Stimulated activated CD4-positive, alpha-beta T cell treated with anti-CD3 and anti-CD28 coated beads, Interleukin-12 subunit alpha, Interleukin-12 subunit beta, amount 100 ng/mL, for 4 hours (primary cell): ENCODE measurements at places on chromosomes 16 and 17.

DNA sequence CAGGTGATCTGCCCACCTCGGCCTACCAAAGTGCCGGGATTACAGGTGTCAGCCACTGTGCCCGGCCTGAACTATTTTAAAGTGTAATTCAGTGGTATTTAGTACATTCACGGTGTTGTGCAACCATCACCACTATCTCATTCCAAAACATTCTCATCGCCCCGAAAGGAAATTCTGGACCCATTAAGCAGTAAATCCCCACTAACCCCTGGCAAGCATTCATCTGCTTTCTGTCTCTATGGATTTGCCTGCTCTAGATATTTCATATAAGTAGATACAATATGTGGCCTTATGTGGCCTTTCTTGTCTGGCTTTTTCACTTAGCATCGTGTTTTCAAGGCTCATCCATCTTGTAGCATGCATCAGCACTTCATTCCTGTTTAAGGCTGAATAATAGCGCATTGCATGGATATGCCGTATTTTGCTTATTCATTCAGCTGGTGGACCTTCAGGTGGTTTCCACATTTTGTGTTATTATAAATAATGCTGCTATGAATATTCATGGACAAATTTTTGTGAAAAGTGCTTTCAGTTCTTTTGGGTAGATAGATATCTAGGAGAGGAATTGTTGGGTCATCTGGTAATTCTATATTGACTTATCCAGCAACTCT, 8.4 kb upstream of the HERPUD1 start:
- DNase-seq: no peak

- no peak for DNase-seq
Measured at GRCh38 chr17:61087024-61087423, 312.6 kb upstream of the TBX2 start.

DNA sequence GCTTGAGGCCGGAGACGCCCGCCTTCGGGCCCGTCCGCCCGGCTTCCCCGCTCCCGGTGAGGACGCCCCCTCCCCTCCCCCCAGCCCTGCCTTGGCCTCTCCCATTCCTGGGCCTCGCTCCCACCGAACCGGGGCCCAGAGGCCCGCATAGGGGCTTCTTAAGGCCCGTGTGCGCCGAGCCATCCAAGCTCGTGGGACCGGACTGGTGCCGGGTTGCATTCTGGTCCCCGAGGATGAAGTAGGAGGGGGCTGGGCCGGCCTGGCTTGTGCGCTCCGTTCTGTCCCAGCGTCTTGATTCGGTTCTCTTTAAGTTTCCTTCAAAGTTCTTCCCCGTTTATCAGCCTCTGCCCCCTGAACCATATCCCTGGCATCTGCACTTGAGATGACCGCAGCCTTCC, 488 bp downstream of the SENP3 start:
- DNase-seq: no peak

DNA sequence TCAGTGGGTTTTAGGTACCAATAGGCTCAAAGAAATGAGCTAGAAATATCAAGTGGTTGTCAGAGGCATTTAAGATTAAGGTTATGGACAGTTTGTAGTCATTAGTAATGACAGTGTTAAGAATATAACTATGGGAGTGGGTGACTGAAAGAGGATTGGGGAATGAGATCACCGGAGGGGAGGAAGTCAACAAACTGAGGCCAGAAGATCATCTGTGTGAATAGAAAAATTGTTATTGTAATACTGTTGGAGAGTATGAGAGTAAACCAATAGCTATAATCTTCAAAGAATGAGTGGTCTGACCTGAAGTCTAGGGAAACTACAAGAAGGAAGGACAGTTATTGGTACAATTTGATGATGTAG, 197.1 kb downstream of the TANC2 start:
- no peak for DNase-seq

DNA sequence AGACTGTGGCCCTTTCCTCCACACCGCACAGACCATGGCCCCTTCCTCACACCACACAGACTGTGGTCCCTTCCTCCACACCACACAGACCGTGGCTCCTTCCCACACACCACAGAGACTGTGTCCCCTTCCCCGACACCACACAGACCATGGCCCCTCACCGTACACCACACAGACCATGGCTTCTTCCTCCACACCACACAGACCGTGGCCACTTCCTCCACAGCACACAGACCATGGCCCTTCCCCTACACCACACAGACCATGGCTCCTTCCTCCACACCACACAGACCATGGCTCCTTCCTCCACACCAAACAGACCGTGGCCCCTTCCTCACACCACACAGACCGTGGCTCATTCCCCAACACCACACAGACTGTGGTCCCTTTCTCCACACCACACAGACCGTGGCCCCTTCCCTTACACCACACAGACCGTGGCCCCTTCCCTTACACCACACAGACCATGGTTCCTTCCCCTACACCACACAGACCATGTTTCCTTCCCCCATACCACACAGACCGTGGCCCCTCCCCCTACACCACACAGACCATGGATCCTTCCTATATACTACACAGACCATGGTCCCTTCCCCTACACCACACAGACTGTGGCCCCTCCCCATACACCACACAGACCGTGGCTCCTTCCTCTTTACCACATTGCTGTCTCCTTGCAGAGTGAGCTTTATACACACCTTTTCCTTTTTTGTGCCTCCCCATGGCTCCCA, 297.5 kb upstream of the FOXF1 start:
- no peak for DNase-seq

DNA sequence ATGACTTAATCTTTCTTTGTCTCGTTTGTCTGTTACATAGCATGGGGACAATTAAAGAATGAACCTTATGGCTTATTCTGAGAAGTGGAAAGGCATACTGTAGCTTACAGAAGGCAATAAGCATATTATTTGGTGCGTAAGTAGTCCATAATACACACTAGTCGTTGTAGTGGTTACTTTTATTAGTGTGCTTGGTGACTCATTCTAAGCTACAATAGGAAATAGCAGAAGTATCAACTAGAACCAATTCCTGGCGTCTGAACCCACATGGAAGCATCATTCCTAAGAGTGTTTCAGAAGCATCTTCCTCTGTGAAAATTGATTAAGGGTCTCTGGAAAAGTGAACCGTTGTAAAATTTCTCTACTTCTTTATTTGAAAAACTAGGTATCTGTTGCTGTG, 777.8 kb upstream of the EEF2KMT start:
- no peak for DNase-seq

DNA sequence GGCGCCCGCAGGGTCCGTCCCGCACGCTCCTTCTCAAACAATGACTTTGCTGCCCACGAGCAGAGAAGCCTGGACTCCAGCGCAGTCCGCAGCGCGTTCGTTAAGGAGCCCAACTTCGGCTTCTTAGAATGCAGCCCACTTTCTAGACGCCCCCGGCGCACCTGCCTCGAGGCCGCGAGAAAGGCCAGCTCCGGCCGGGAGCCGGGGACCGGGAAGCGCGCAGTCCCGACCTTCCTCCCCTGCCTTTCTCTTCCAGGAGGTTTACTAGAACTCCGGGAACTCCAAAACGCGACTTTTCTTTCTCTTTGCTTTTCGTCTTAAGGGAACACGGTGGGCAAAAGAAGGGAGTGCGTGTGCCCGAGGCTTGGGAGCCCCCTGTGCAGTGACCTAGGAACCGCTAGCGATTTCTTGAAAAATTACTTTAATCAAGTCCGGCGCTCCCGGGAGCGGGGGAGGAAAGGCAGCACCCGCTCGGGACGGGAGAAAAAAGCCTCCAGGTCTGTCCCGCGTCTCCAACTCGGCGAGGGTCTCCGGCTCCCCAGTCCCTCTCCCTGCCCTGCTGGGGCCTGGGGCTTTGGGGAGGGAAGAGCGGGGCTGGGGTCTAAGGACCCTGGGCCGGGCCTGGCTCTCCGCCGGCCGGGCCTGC, 2.6 kb downstream of the HNF1B start:
- no peak for DNase-seq

DNA sequence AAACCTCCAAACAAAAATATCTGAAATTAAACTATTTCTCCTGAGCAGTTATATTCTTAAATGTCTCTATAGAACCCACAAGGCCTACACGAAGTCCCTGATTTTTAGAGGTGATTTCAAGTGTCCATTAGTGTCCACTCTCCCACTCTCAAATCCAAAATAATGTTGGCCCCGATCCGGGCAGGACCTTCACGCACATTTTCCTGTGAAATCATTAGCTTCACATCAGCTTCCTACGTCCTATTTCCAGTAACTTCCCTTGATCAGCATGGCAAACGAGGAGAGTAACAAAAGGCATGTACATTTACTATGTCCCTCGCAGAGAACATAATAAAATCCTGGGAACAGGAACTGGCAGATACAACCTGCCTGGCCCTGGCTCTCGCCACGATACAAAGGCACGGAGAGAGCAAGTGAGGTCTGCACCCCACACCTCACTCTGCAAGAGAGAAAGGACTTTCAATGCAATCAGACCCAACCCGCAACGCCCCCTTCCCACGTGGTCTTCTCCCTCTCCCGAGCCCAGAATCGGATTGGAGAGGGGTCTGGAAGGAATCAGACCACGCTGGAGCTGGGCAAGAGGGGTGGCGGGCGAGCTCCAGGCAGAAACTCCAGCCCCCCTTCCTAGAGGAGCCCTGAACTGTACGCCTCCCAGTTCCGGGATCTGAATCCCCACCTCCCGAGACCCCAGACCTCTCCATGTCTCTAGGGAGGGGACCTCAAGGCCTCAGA, 17.5 kb upstream of the C17orf78 start:
- peak; percentile 20 for DNase-seq

DNA sequence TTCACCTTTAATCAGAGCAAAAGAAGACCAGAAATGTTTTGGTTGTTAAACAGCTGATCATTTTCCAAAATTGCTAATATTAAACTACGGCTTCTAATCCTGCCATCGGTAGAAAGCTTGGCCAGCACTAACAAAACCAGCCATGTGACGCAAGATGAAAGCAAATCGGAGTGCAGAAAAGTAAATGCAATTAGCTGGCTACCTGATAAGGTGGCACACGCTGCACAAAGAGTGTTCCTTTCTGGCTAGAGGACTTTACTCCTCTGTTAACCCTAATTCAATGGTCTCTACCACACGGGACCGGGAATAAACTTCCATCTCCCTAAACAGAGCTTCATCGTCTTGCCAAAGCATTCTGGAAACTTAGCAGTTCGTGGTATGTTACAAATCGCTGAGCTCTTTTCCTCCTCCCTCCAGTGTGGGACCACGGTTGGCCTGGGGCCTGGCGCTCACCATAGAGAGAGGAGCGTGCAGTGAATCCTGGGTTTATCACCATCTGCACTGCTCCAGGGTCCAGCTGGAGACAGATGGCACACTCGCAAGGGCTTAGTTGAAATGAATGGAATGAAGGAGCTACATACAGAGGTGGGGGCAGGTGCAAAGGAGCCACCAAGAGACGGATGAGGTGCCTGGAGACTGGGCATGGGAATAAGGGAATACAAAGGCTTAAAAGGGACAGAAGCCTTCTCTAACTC, 10.1 kb upstream of the COG1 start:
- no peak for DNase-seq

- no peak for DNase-seq
Measured at GRCh38 chr16:1439058-1439698, 5.2 kb downstream of the CCDC154 start.

GRCh38 chr16:578870-579405, 9.2 kb downstream of the PIGQ start:
- DNase-seq: peak; percentile 61

DNA sequence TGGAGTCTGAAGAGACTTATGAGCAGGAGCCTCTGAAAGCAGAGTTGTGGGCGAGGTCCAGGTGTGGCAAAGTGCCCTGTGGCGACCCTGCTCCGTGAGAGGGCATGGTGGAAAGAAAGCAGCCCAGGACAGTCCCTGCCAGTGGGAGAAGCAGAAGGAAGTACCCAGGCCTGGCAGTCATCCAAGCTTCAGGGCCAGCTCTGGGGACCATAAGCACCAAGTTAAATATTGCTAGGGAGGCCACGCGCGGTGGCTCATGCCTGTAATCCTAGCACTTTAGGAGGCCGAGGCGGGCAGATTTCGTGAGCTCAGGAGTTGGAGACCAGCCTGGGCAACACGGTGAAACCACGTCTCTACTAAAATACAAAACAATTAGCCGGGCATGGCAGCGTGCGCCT, 4.9 kb upstream of the ASGR1 start:
- DNase-seq: no peak

GRCh38 chr16:58425756-58426494, 33.7 kb downstream of the GINS3 start:
- no peak for DNase-seq

DNA sequence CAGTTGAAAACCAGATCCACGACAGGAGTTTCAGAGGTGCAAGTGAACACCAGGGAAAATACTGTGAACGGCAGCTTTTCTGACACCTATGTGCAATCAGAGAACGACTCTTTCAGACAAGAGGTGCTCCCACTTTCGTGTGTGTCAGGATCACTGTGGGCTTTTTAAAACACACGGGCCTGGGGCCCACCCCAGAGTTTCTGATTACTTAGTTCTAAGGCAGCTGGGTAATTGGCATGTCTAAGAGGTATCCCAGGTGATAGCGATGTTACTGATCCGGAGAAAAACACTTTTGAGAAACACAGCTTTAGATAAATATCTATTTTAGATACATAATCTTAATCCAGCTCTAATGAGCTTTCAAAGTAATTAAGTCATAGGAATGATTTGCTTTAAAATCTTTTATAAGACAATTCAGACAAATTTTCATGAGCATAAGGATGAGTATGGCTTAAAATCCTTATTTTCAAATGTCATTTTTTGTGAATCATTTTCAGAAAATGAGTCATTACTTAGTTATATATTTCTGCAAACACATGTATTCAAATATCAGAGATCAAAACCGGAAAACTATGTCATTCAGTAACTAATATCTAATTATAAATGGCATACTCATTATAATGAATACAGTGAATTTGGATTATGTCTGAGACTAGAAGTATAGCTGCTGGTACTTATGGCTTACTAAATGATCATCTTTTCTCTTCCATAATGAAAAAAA, 217.9 kb upstream of the PSMD7 start:
- DNase-seq: no peak

GRCh38 chr16:85010446-85010930, 847 bp downstream of the ZDHHC7 start:
- DNase-seq: no peak

- no peak for DNase-seq
Measured at GRCh38 chr16:2243781-2244180, 7.5 kb downstream of the DNASE1L2 start.

DNA sequence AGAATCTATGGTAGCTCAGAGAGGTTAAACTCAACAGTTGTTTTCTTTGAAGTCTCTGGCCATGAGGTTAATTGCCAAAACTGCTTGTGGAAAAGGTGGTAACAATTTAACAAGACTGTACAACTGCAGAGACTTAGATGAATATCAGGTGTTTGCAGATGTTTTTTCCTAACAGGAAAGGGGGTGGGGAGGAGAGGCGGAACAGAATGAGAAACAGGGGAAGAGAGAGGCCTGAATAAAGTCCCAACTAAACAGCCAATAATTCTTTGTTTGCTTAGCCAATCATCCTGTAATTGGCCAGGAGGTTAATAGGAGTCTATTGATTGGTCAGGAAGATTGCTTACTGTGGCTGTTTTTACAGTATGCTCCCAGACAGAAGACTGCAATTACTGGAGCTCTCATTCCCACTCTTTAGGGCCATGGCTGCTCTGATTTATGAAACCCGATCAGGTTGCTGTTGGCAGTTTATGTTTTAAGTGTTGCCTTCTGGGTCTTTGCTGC, 249.7 kb upstream of the TBX2 start:
- DNase-seq: no peak
